ENCODE measurements at places on chromosomes 3 and 15.
A peak's percentile ranks its signal among the peaks of the same experiment; 100 is the strongest.

DNA sequence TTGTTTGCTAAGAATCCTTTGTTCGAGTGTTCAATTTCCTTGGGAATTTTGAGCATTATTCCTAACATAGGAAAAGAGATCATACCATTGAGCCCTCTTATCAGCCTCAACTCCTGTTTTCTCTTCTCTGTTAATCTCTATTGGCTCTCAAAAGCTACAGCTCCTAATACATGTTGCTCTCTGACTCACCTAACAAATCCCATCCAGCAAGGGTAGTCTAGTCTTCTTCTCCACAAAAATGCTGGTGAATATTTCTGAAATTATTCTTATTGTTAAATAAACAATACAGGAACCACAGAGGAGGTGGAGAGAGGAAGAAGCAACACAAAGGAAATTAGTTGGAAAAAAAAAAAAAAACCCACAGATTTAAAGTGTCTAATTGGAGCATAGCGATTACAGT lies 325.8 kb upstream of the NAALADL2 start:
- no peak for DNase-seq

DNA sequence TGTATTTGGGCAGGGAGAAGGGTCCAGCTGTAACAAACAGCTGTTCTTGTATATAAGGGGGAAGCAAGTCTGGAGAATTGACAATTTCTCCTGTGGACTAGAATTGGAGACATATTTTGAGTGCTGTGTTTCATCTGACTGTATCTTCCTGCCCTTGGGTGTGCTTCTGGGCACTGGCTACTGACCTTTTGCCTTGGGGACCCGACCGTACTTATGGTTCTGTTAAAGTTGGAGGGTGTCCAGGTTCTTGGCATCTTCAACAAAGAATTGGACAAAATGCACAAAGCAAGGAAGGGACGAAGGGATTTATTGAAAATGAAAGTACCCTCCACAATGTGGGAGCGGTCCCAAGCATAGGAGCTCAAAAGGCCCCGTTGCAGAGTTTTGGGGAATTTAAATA lies 31.0 kb downstream of the MAP2K1 start:
- DNase-seq: no peak

- DNase-seq: no peak
Observed at GRCh38 chr15:72285927-72286516, 13.7 kb upstream of the PARP6 start.

GRCh38 chr15:74399511-74400312 lies 32.3 kb upstream of the CYP11A1 start:
- DNase-seq: no peak

- no peak for DNase-seq
Observed at GRCh38 chr3:37603722-37604121, 258.0 kb upstream of the CTDSPL start.

DNA sequence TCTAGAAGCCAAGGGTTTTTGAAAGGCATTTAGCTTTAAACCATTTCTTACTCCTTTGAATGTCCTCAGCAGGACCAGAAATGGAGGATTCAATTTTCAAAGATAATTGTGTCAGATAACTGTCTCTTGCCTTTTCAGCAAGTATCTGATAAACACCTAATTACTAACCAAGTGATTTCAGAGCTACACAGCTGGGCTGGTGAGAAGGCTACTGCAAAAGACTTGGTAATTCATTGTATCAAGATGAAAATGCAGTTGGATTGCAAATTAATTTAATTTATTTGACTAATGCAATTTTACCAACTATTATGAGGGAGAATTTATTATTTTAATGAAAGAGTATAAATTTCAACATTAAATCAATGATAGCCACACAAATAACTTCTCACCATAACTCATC lies 165.4 kb downstream of the ROBO1 start:
- no peak for DNase-seq

- DNase-seq: no peak
Observed at GRCh38 chr15:96332637-96333121, 2.2 kb downstream of the NR2F2 start.

DNA sequence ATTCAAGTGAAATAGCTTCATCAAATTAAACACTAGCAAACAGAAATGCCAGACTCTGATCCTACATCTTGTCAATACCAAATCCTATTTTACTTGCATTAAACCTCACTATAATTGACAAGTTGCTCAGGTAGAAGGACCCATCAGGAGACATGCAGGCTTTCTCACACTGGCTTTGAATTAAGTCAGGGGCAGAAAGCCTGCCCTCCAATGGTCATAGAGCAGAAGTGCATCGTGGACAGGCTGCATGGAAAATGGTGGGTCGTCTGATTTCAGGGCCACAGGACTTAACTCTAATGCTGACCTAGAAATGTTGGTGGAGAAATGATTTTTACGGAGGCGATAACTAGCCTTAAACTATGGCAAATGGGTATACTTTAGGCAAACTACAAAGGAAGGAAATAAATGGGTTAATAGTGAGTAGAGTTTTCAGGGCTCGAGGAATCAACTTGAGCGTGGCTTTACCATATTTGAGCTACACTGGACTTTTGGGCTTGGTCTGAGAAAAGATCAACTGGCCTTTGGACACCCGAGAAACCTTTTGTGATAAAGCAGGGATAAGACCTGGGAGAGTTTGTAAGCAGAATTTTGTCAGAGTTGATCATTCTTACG lies 283.9 kb downstream of the GRM7 start:
- no peak for DNase-seq

- no peak for DNase-seq
Observed at GRCh38 chr3:102826636-102827035, 391.8 kb downstream of the ZPLD1 start.

DNA sequence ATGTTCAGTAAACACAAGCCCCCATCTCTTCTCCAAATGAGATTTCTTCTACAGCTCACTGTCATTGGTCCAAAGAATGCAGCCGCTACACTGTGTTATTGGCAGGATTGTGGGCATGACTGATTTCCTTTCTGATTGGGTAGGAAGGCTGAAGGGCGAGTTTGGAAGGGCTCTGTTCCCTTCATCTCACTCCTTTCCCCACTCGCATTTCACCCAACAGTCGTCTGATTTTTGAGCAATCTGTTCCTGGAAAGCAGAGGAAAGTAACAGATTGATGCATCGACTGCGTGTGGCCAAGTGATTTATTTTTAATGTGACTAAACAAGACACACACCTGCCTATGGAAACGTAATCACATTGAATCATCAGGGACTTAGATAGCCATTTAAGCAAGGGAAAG lies 55.5 kb downstream of the NOX5 start:
- no peak for DNase-seq

DNA sequence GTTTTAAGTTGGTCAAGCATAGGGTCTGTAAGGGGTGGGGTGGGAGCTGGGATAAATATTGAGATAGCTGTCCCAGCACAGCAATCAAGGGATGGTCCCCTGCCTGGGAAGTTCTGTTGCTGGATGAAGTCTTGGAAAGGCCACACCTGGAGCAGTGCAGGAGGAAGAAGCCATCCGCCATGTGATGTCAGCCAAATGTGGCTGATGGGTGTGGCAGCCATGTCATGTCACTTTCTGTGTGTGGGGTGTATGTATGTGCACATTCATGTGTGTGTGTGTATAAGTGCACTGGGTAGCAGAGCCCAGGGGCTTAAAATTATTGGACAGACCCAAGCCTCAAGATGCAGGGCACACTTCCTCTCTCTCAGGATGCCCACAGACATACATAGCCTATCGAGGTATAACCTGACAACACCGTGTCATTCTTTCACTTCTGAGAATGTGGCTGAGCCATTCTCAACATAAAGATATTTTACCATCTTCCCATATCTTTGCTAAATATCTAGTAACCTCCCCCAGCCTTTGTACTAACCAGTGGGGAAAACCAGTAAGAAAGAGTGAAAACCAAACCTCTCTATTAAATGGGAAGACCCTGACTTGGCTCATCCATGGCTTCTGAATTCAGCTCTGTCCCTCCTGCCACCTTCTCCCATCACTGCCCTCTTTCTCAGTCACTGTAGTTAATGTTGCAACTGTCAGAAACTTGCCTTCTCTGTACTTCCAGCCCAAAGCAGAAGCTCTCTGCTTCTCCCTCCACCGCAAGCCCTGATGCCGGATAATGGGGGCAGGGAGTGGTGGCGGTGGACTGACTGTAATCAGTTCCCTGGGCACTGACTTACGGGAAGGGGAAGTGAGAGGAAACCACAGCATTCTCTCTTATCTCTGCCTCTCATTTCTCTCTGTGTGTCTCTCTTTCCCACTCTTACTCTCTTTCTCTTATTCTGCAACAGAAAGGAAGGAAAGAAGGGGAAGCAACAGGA lies 11.2 kb downstream of the TNFSF10 start:
- peak; percentile 54 for DNase-seq

GRCh38 chr15:31077181-31077580 lies 24.3 kb downstream of the TRPM1 start:
- DNase-seq: no peak

- DNase-seq: no peak
Observed at GRCh38 chr3:108333961-108334360, 37.6 kb downstream of the HHLA2 start.
